ENCODE measurements at places on chromosomes 2 and 18.

GRCh38 chr2:40451918-40452605, at the start of gene SLC8A1:
TSS of gene SLC8A1 (minus strand) at chr2:40452090.
- H3K4me1 ChIP-seq = peaks cover 9% of the 10 kb centered on the region
- peaks cover 13% of the 10 kb centered on the region for H3K27me3 ChIP-seq
- DNase-seq = peak; percentile 51
- no peaks in the 10 kb centered on the region for H3K36me3 ChIP-seq

DNA sequence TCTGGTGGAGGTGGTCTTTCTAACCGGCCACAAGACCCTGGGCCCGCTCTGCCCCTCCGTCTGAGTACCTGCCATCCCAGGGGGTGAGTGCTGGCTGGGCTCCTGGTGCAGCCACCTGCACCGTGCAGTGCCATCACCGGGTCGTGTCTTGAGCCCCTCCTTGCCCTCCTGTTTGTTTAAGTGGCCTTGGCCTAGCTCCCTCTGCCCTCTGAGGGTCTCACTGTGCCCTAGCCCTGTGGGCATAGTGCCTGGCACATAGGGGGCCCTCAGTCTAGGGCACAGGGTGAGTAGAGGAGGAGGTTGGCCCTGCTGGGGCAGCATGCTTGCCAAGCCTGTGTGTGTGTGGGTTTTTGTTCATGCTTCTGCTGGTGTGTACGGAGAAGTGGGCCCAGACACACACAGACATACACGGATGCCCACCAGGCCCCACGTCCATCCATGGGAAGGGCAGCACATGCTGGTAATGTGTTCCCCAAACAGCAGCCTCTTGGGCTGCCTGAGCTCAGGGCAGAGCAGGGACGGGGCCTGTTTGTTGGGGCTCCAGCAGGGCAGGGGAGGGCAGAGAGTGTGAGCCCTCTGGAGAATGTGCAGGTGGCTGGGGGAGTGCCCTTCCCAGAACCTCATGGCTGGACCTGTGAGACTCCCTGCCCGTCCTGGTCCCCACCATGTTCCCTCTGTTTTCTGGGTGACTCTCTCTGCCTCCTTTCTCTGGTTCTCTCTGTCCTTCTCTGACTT, 94.6 kb downstream of the GLI2 start:
- H3K4me1 ChIP-seq = peaks cover 34% of the 10 kb centered on the region
- peaks cover 10% of the 10 kb centered on the region for H3K36me3 ChIP-seq
- no peak for DNase-seq
- no peak overlapping the region for H3K4me3 ChIP-seq

GRCh38 chr18:63844254-63844653, 43.3 kb upstream of the SERPINB2 start:
- no peaks in the 10 kb centered on the region for H3K4me1 ChIP-seq
- no peaks in the 10 kb centered on the region for H3K36me3 ChIP-seq
- peak; percentile 20 for DNase-seq

GRCh38 chr2:64762301-64762997, 108.7 kb upstream of the SERTAD2 start:
- no peaks in the 10 kb centered on the region for H3K4me1 ChIP-seq
- no peak for DNase-seq
- no peak overlapping the region for H3K4me3 ChIP-seq

DNA sequence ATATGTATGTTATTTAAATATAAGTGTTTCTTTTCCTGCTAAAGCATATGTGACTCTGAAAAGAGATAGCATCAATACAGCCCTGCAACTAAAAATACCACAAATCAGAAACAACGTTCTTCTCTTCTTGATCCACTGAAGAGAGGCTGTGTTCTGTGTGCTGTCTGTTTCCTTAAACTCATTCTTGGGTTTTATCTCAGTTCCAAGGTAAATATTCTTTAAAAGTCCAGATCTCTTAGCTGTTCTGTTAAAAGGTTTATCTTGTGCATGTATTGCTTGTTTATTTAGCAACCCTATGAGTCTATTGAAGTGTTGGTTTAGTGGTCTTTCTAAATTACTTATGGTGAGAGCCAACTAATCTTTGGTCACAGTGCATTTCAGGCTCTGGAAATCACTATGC, 173.3 kb upstream of the NT5C1B start:
- H3K36me3 ChIP-seq = no peaks in the 10 kb centered on the region
- H3K27me3 ChIP-seq = no peaks in the 10 kb centered on the region
- H3K4me3 ChIP-seq = no peak overlapping the region
- H3K4me1 ChIP-seq = no peaks in the 10 kb centered on the region
- H3K27ac ChIP-seq = no peak overlapping the region

DNA sequence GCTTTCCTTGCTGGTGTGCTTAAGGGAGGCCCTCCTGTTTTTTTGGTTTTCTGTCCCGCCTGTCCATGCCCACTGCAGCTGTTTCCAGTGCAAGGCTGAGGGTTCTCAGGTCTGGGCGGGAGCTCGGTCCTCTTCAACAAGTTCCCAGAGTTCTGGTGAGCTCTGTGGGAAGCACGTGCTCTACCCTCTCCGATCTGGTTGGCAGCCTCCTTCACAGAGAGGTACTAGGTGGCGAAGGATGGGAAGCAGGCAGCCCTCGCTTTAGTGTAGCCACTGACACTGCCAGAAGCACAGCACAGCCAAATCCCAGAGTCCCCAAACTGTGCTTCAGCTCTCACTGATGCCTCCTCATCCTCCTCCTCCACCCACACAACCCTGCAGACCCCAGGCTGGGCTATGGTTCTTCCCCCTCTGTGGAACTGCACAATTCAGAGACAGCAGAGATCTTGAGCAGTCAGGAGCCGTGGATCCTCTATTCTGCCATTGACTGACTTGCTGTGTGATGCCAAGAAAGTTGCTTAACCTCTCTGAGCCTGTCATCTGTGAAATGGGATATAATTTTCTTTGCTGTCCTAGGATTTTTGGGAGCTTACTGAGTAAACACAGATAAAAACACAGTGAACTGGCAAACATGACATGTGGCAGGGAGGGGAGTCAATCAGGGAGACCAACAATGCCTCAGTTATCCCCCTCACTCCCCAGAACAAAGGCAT, 157.3 kb downstream of the MSH2 start:
- DNase-seq = no peak
- H3K27me3 ChIP-seq = no peaks in the 10 kb centered on the region
- no peak overlapping the region for H3K27ac ChIP-seq
- H3K4me3 ChIP-seq = no peak overlapping the region
- H3K4me1 ChIP-seq = peaks cover 12% of the 10 kb centered on the region

DNA sequence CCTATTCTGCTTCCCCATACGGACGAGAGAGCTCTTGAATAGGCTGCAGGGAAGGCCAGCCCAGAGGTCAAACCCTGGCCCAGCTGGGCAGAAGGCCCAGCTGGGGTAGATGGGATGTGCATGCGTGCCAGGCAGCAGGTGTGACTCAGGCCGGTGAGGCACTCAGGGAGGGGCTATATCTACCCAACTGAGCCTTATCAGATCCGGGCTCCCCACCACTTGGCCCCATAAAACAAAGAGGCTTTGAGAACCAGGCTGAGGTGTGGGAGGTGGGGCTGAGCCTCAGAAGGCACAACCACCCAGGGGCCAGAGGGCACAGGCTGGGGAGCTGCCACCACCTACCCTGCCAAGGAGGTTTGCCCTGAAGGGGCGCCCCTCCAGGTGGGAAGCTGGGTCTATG, 8.0 kb upstream of the CFAP65 start:
- DNase-seq = no peak
- H3K4me1 ChIP-seq = no peaks in the 10 kb centered on the region
- H3K36me3 ChIP-seq = no peaks in the 10 kb centered on the region
- H3K27me3 ChIP-seq = peaks cover 14% of the 10 kb centered on the region
- H3K4me3 ChIP-seq = no peak overlapping the region

DNA sequence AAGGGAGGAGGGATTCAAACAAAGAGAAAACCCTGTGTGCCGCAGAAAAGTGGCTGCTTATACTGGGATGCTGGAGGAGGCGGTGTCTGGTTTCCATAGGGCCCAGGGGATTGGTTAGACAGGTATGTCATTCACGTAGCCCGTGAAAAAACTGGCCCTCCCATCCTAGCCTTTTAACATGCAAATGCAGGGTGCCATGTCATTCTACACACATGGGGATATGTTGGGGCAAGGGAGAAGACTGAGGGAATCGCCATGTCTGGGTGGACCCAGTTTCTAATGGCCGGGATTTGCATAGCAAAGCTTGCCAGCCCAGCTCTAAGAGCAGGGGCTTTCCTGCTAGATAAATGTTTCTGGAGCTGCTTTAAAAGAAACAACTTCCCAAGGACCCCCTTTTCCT, 8.2 kb upstream of the RNU2-63P start:
- H3K27ac ChIP-seq = no peak overlapping the region
- no peaks in the 10 kb centered on the region for H3K27me3 ChIP-seq
- no peak for DNase-seq
- H3K4me3 ChIP-seq = no peak overlapping the region
- peaks cover 3% of the 10 kb centered on the region for H3K36me3 ChIP-seq

DNA sequence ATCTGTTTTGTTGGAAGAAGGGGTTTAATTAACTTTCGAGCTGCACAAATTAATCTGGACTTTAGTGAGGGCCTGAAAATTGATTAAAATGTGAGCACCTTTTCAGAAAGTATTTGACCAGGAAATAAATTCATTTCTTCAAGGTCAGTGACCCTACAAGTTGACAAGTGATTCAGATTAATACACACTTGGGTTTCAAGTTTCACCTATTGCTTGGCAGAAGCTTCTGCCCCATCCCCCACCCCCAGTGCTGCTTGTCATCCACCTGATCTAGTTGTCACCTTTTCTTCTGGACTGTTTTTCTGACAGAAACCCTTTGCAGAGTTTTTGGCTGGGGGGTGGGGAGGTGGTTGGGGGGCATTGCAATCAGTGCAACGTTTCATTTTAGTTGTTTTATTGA, 46.2 kb downstream of the RPRM start:
- DNase-seq = no peak
- no peaks in the 10 kb centered on the region for H3K4me1 ChIP-seq
- H3K27ac ChIP-seq = no peak overlapping the region
- H3K4me3 ChIP-seq = no peak overlapping the region

- H3K27me3 ChIP-seq = no peaks in the 10 kb centered on the region
- no peak for DNase-seq
- no peak overlapping the region for H3K4me3 ChIP-seq
- no peaks in the 10 kb centered on the region for H3K4me1 ChIP-seq
- no peaks in the 10 kb centered on the region for H3K36me3 ChIP-seq
Measured at GRCh38 chr18:78378403-78378802, 601.2 kb upstream of the SALL3 start.

- H3K36me3 ChIP-seq = no peaks in the 10 kb centered on the region
- no peaks in the 10 kb centered on the region for H3K27me3 ChIP-seq
- no peaks in the 10 kb centered on the region for H3K4me1 ChIP-seq
Measured at GRCh38 chr18:31146809-31147208, 15.8 kb downstream of the DSC1 start.

- DNase-seq = no peak
- H3K27me3 ChIP-seq = no peaks in the 10 kb centered on the region
- no peak overlapping the region for H3K4me3 ChIP-seq
- peaks cover 47% of the 10 kb centered on the region for H3K36me3 ChIP-seq
- no peaks in the 10 kb centered on the region for H3K4me1 ChIP-seq
- no peak overlapping the region for H3K27ac ChIP-seq
Measured at GRCh38 chr2:132929786-132930185, 259.8 kb upstream of the LYPD1 start.

GRCh38 chr18:22551536-22552151, 133.9 kb upstream of the CTAGE1 start:
- no peaks in the 10 kb centered on the region for H3K27me3 ChIP-seq
- no peak for DNase-seq
- H3K4me3 ChIP-seq = no peak overlapping the region
- peaks cover 4% of the 10 kb centered on the region for H3K4me1 ChIP-seq
- no peak overlapping the region for H3K27ac ChIP-seq
- no peaks in the 10 kb centered on the region for H3K36me3 ChIP-seq

- no peaks in the 10 kb centered on the region for H3K4me1 ChIP-seq
- no peaks in the 10 kb centered on the region for H3K36me3 ChIP-seq
- H3K27ac ChIP-seq = no peak overlapping the region
- H3K4me3 ChIP-seq = no peak overlapping the region
Measured at GRCh38 chr2:185127412-185127811, 529.1 kb downstream of the ZNF804A start.

GRCh38 chr2:98608962-98609604, 694 bp downstream of the UNC50 start:
- peak overlapping the region; percentile 93 for H3K4me3 ChIP-seq
- no peak for DNase-seq
- peaks cover 12% of the 10 kb centered on the region for H3K36me3 ChIP-seq
- H3K27me3 ChIP-seq = no peaks in the 10 kb centered on the region

GRCh38 chr2:186589612-186590349, at the start of gene ITGAV:
TSS of gene ITGAV (plus strand) at chr2:186590056. CDS start at chr2:186590339, 283 bp downstream.
- DNase-seq = peak; percentile 84
- peak within 1 kb of the TSS; percentile 85 for H3K27ac ChIP-seq
- H3K4me1 ChIP-seq = peaks cover 8% of the 10 kb centered on the region

DNA sequence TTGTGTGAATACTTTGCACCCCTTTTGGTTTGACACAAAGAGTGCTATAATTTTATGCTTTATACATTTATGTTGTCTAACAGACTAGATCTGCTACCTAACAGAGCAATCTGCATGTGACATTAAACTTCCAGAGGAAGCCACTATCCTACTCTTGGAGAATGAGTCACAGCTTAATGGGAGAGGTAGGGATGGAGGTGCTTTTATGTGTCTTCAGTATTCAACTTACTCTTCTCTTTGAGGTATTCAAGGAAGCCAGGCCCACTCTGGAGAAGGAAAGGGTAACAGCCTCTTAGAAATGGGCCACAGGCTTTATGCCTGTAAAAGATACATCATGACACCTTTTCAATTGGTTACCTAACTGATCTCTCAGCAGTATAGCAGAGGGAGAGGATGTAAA, 85.8 kb upstream of the NEUROD1 start:
- no peak overlapping the region for H3K4me3 ChIP-seq
- no peaks in the 10 kb centered on the region for H3K27me3 ChIP-seq
- no peak for DNase-seq
- no peaks in the 10 kb centered on the region for H3K36me3 ChIP-seq
- no peak overlapping the region for H3K27ac ChIP-seq

GRCh38 chr2:46925474-46926351, 10.1 kb upstream of the MCFD2 start:
- H3K4me3 ChIP-seq = no peak overlapping the region
- H3K4me1 ChIP-seq = no peaks in the 10 kb centered on the region
- H3K27ac ChIP-seq = no peak overlapping the region
- H3K27me3 ChIP-seq = no peaks in the 10 kb centered on the region

- peaks cover 48% of the 10 kb centered on the region for H3K36me3 ChIP-seq
- H3K4me3 ChIP-seq = no peak overlapping the region
- DNase-seq = no peak
- H3K4me1 ChIP-seq = no peaks in the 10 kb centered on the region
Measured at GRCh38 chr2:224561234-224562005, 23.7 kb downstream of the CUL3 start.

DNA sequence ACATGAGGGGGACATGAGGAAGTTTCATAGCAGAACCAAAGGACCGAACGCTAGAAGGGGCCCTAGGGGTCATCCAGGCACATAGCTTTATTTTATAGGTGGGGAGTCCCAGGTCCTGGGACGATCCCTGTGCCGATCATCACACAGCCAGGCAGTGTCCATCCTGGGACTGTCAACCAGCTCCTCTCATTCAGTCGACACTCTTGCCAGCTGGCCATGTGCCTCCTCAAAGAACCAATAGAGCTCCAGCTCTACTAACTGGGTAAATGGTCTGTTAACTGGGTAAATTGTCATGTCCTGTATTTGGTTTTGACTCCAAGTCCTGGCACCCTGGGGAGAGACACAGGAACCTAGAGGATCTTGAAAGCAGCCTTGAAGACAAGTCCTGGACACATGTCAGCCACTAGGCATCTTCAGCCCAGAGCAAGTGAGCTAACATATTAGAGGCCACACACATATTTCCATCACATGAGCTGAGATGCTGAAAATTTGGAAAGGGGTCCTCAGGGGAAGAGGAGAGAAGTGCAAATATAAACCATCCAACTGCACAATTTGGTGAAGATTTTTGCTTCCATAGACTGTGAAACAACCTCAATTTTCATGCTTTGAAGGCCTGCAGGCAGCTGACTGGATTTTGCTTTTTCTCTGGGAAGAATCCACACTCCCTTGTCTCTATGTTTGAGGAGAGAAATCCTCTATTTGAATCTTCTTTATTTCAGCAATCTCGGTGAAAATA, 361.1 kb upstream of the SLC14A2 start:
- DNase-seq = no peak
- no peaks in the 10 kb centered on the region for H3K36me3 ChIP-seq
